ENCODE measurements at places on chromosomes 2 and 18. TPM values are rescaled to one million over a fixed set of nuclear protein-coding genes. Genes with fewer than 3 reads are reported as not detected.

The PCGF1 gene
- polyA plus RNA-seq = 15.7 TPM

The C2orf80 gene
- polyA plus RNA-seq = not detected

The HDHD2 gene
- polyA plus RNA-seq = 56.6 TPM

The NPHP1 gene
- 1.2 TPM for polyA plus RNA-seq

The NOL4 gene
- not detected for polyA plus RNA-seq

The FAP gene
- not detected for polyA plus RNA-seq

The NFU1 gene
- polyA plus RNA-seq = 152 TPM

DNA sequence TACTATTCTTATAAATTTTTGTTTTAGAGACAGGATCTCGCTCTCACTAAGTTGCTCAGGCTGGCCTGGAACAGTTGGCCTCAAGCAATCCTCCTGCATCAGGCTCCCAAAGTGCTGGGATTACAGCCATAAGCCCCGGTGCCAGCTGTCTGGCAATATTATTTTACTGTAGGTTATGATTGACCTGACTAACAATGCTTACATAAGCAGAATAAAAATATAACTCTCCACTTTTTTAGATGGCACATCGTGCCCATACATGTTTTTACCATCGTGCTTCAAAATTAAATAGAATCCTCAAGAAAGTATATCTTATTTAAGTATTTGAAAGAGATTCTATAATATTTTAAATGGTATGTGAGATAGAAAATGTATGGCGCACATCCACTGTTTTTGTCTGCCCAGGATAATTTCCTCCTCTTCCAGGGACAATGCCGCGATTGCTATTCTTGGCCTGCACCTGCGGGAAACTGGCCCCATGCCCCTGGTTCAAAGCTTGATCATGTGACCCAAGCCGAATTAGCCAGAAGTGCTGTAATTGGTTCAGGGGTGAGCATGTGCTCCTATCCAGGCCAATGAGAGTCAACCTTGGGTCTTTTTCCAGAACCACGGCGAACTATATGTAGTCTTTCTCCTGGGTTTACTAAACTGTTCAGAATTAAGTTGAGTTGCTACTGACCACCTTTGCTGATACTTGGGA lies 38.3 kb upstream of the GREB1L start:
- H3K27me3 ChIP-seq = peaks cover 7% of the 10 kb centered on the region
- H3K36me3 ChIP-seq = no peaks in the 10 kb centered on the region
- no peak overlapping the region for H3K27ac ChIP-seq
- no peak for DNase-seq

DNA sequence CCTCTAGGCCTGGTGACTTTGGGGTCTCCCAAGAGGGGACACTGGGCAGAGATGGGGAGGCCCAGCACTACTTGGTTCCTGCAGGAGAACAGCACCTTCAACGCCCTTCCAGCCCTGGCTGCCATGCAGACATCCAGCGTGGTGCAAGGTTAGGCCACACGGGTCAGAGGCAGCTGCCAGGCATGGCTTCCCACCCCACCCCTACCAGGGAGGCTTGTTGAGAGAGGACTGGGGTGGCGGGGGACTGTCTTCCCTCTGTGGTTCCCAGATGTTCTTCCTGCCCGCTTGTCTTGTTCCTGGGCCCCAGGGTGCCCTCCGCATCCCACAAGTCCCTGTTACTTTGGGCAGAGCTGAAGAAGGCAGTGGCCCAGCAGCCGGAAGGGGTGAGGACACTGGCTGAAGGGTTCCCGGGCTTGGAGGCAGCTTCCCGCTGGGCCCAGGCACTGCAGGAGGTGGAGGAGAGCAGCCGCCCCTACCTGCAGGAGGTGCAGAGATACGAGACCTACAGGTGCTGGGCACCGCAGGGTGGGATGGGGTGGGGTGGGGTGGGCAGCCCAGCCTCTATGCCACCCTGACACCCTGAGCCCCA lies 4.5 kb downstream of the PROM2 start:
- no peak for DNase-seq
- peaks cover 7% of the 10 kb centered on the region for H3K27me3 ChIP-seq
- no peak overlapping the region for H3K4me3 ChIP-seq
- no peaks in the 10 kb centered on the region for H3K36me3 ChIP-seq

DNA sequence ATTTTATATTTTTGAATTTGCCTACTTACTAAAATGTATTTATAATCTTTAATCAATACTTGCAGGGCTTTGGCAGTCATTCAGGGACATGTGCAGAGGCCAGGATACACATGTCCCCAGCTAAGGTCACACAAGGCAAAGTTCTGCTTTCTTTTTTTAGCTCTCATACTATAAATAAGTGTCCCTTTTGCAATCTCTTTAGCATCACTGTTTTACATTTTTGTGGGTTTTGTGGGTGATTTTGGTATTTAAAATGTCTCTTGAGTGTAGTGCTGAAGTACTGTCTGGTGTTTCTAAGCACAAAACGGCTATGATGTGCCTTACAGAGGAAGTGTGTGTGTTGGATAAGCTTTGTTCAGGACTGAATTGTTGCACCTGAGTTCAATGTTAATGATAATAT lies 309.0 kb upstream of the GULP1 start:
- no peaks in the 10 kb centered on the region for H3K36me3 ChIP-seq
- H3K4me1 ChIP-seq = no peaks in the 10 kb centered on the region
- H3K27me3 ChIP-seq = no peaks in the 10 kb centered on the region
- H3K4me3 ChIP-seq = no peak overlapping the region
- peak; percentile 25 for DNase-seq

GRCh38 chr2:195304310-195304709 lies 352.7 kb upstream of the SLC39A10 start:
- H3K36me3 ChIP-seq = no peaks in the 10 kb centered on the region
- no peaks in the 10 kb centered on the region for H3K27me3 ChIP-seq
- no peak overlapping the region for H3K27ac ChIP-seq
- no peak for DNase-seq
- H3K4me1 ChIP-seq = peaks cover 4% of the 10 kb centered on the region
- no peak overlapping the region for H3K4me3 ChIP-seq

- H3K27ac ChIP-seq = peak overlapping the region; percentile 95
- peaks cover 81% of the 10 kb centered on the region for H3K4me1 ChIP-seq
- H3K27me3 ChIP-seq = no peaks in the 10 kb centered on the region
- DNase-seq = peak; percentile 33
These were observed 49.2 kb downstream of the PIKFYVE start for GRCh38 chr2:208315081-208315788.

GRCh38 chr18:55657572-55658331 lies 69.8 kb upstream of the TCF4 start:
- H3K27me3 ChIP-seq = no peaks in the 10 kb centered on the region
- no peak for DNase-seq
- H3K27ac ChIP-seq = no peak overlapping the region
- no peaks in the 10 kb centered on the region for H3K36me3 ChIP-seq
- peaks cover 3% of the 10 kb centered on the region for H3K4me1 ChIP-seq

DNA sequence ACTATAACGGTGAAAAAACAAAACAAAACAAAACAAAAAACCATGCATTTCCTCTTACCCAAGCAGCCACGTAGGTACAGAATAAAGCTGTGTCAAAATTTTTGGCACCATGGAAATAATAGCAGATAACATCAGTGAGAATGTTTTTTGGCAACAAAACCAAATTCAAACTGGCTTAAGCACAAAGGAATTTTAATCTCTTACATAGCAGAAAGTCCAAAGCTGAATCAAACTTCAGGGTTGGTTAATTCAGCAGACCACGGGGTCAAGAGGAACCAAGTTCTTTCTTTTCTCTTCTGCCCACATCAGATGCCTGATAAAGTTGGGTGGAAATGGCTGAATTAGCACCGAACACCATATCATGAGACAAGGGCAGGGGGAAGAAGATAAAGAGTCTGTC lies 129.5 kb downstream of the PAX3 start:
- no peak for DNase-seq
- no peaks in the 10 kb centered on the region for H3K36me3 ChIP-seq
- H3K27ac ChIP-seq = no peak overlapping the region
- H3K4me1 ChIP-seq = no peaks in the 10 kb centered on the region
- H3K27me3 ChIP-seq = no peaks in the 10 kb centered on the region

- H3K4me1 ChIP-seq = no peaks in the 10 kb centered on the region
- H3K4me3 ChIP-seq = no peak overlapping the region
- peaks cover 51% of the 10 kb centered on the region for H3K36me3 ChIP-seq
- DNase-seq = no peak
- H3K27ac ChIP-seq = no peak overlapping the region
These were observed 42.2 kb downstream of the KIDINS220 start for GRCh38 chr2:8794923-8795825.

- no peak overlapping the region for H3K27ac ChIP-seq
- DNase-seq = peak; percentile 12
- H3K27me3 ChIP-seq = peaks cover 36% of the 10 kb centered on the region
- peak overlapping the region; percentile 79 for H3K4me3 ChIP-seq
- no peaks in the 10 kb centered on the region for H3K36me3 ChIP-seq
- H3K4me1 ChIP-seq = peaks cover 24% of the 10 kb centered on the region
These were observed 861 bp downstream of the LTBP1 start for GRCh38 chr2:32947484-32948143.

- H3K27ac ChIP-seq = no peak overlapping the region
- no peaks in the 10 kb centered on the region for H3K36me3 ChIP-seq
- no peaks in the 10 kb centered on the region for H3K27me3 ChIP-seq
- H3K4me3 ChIP-seq = no peak overlapping the region
These were observed 331.3 kb downstream of the SS18 start for GRCh38 chr18:25759111-25759510.

DNA sequence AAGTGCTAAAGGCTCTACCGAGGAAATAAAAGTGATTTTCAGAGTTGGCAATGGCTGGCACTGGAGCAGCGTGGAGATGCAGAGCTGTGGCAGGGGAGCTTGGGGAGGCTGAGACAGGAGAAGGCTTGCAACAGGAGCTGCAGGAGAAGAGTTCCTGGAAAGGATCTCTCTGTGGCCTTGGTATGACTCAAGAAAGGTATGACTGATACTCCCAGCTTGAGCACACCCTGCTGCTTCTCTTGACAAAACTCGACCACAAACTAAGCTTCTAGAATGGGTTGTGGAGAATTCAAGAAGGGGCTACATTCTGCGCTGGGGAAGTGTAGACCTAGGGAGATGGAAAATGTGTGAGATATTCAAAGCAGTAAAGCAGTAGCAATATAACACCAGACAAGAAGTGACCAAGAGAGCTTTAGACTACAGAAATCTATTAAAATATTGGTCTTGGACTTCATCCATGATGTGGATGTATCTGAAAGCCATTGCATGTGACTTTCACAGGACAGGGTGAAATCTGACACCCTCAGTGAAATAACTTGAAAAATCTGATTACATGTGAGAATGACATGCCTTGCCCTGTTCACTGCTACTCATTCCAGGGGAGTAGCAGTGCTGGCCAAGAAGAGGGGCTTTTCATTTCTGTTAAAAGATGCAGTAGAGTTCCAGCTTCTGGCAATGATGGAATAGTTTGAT lies 41.5 kb downstream of the SUCLG1 start:
- no peaks in the 10 kb centered on the region for H3K4me1 ChIP-seq
- DNase-seq = no peak
- H3K27me3 ChIP-seq = no peaks in the 10 kb centered on the region
- no peak overlapping the region for H3K4me3 ChIP-seq
- H3K36me3 ChIP-seq = no peaks in the 10 kb centered on the region

DNA sequence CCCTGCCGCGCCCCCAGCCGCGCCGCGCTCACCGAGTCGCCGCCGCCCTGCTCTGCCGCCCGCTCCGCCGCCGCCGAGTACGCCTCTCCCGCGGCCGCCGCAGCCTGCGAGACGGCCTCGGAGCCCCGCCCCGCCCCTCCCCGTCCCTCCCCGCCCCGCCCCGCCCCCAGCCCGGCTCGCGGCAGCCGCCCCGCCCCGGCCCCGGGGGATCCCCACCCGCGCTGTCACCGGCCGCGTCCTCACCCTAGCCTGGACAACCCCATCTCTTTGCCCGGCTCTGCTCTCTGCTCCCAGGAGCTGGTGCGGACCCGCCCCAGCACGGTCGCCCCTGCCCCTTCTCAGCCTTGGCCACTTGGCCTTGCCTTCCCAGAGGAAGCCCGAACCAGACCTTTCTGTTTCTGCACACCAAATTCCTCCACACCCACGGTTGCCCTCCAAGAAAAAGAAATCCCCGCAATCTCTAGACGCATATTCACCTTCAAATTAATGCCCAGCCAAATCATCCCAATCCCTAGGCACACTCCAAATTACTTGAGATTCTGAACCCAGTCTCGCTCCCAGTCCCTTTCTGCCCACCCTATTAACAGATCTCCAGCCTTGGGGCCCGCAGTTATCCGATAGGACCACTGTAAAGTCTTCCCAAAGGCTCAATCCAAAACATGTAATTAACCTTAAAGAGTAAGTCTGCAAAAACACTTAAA lies at the start of gene CYRIA:
TSS of gene CYRIA (minus strand) at position 87 of the 701 bp plus-strand sequence. CDS start 77,715 bp downstream, outside the sequence.
- H3K36me3 ChIP-seq = no peaks in the 10 kb centered on the region
- peaks cover 52% of the 10 kb centered on the region for H3K4me1 ChIP-seq
- no peaks in the 10 kb centered on the region for H3K27me3 ChIP-seq
- peak within 1 kb of the TSS; percentile 92 for H3K4me3 ChIP-seq
- H3K27ac ChIP-seq = peak within 1 kb of the TSS; percentile 97
- DNase-seq = peak; percentile 67

- DNase-seq = no peak
- H3K4me1 ChIP-seq = peaks cover 34% of the 10 kb centered on the region
- H3K27me3 ChIP-seq = no peaks in the 10 kb centered on the region
- peak overlapping the region; percentile 99 for H3K27ac ChIP-seq
- peaks cover 21% of the 10 kb centered on the region for H3K36me3 ChIP-seq
These were observed 1.8 kb downstream of the RNF138 start for GRCh38 chr18:32093523-32093922.

GRCh38 chr18:11002277-11002676 lies 147.1 kb downstream of the PIEZO2 start:
- H3K36me3 ChIP-seq = no peaks in the 10 kb centered on the region
- no peak overlapping the region for H3K27ac ChIP-seq
- DNase-seq = no peak
- H3K4me3 ChIP-seq = no peak overlapping the region

DNA sequence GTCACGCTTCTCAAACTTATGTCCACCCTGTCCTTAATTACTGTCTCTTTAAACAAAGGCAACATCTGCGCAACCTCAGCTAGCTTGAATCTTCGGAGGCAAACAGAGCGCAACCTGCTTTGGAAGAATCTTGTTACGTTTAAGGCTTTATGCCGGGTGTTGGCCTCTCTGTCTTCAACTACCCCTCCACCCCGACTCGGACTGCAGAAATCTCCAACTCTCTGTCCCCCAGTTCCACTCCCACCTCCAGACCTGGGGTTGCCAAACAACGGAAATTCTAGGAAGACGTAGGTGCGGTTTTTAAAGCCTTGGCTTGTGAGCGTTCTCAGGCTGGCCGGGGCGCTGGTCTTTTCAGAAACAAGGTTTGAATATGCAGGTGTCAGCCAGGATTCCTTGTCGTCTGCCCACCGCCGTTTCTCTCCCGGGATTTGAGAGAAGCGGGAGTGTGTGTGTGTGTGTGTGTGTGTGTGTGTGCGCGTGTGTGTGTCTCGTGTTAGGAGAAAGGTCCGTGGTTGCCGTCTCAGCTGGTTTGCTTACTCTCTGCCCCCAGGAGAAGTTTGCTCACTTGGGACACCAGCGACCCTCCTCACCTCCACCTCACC lies 1.1 kb upstream of the ONECUT2 start:
- H3K27ac ChIP-seq = peak overlapping the region; percentile 70
- peaks cover 26% of the 10 kb centered on the region for H3K4me1 ChIP-seq
- peak overlapping the region; percentile 56 for H3K4me3 ChIP-seq
- H3K36me3 ChIP-seq = peaks cover 38% of the 10 kb centered on the region

DNA sequence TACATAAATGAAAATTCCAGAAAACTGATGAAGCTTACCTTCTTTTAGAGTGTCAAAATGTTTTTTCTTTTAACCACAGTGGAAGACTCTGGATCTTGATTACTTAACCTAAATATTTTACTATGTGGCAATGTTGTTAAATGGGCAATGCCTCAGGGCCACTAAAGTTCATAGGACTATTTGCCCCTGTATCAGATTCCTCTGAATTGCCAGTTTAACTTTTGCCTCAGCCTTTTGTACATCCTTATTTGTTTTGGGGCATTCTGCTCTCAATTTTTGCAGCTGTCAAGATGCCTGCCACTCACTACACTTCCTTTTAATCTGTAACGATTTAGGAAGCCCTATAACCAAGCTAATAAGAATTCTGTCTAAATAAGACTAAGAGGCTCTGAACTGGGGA lies 31.7 kb upstream of the SERTAD2 start:
- no peaks in the 10 kb centered on the region for H3K36me3 ChIP-seq
- H3K27ac ChIP-seq = no peak overlapping the region
- no peak for DNase-seq
- peaks cover 32% of the 10 kb centered on the region for H3K4me1 ChIP-seq
- no peaks in the 10 kb centered on the region for H3K27me3 ChIP-seq

Measured in naive B cell (primary cell).